ENCODE measurements at places on chromosomes 3 and 15.

DNA sequence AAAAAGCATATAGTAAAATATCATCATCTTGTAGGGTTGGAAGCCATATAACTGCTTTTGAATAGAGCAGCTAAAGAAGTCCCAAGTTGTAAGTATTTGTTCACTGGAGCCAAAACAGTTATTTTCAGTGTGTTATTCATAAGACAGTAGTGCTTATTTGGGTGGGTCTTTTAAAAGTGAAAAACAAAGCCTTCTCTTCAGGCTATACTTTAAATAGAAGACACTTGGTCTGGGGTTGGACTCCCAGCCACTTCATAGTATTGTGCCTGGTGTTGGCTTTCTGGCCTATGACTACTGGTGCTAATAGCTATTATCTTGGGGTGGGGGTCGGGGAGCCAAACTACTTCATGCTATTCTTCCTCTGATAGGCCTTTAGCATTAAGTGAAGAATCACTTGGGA, 135.2 kb downstream of the SLC25A26 start:
- no peak overlapping the region for H3K27ac ChIP-seq
- no peak overlapping the region for H3K4me3 ChIP-seq
- DNase-seq, result no peak
- no peaks in the 10 kb centered on the region for H3K4me1 ChIP-seq

GRCh38 chr15:45634432-45635190, at the start of gene SQOR:
SQOR (plus strand) TSS chr15:45635029; CDS start chr15:45658924, 23,895 bp downstream.
- H3K27ac ChIP-seq, result peak within 1 kb of the TSS; percentile 94
- H3K4me1 ChIP-seq, result peaks cover 31% of the 10 kb centered on the region
- H3K27me3 ChIP-seq, result no peaks in the 10 kb centered on the region
- no peaks in the 10 kb centered on the region for H3K36me3 ChIP-seq
- DNase-seq, result peak; percentile 46

DNA sequence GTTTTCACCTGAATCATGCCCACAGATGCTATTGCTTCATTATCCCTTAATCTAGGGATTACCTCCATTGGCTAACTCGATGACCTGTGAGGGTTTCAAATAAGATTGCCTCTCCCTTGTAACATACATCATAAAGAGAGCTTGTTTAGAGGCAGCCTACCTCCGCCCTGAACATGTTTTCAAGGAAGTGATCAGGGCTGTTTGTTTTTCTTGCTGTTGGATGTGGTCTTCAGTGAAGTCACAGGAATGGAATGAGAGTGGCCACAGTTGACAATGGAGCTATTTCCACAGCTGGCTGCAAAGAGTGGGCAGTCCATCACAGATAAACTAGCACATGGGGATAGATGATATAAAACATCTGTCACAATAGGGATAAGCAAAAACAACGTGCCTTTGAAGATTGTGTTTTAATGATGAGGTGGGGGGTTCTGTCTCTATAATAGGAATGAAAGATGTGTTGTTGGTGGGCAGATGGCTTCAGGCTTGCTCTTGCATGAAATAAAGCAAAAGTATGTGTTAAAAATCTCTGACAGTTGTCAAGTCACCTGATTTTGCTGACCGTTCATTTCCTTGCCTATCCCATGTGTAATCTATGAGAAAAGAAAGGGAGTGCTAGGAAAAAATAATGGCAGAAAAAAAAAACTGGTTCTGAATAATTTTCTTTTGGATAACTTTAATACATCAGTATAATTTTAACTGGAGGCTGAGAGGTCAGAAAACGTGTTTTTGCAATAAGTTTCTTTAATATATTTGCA, 642.3 kb downstream of the RBMS3 start:
- DNase-seq, result no peak
- H3K36me3 ChIP-seq, result no peaks in the 10 kb centered on the region
- H3K4me1 ChIP-seq, result peaks cover 29% of the 10 kb centered on the region

DNA sequence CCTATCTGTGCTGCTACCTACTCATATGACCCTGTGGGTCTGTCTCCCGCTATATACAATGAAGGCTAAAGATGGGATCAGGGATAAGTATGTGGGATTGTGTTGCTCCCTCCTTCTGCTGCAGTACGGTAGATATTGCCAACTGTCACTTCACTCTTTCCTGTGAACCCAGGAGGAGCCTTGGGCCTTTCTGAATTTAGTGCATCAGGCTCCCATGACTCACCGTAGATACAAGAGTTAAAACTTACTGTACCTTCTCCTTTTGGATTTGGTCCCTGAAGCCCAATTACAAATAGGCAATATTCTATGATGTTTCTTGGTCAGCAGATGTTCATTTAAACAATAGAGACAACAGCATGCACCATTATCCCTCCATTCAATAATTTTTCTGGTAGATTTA, 27.4 kb downstream of the MITF start:
- no peaks in the 10 kb centered on the region for H3K27me3 ChIP-seq
- DNase-seq, result no peak
- H3K27ac ChIP-seq, result no peak overlapping the region
- H3K4me3 ChIP-seq, result no peak overlapping the region
- no peaks in the 10 kb centered on the region for H3K36me3 ChIP-seq
- H3K4me1 ChIP-seq, result peaks cover 47% of the 10 kb centered on the region

- peaks cover 12% of the 10 kb centered on the region for H3K4me1 ChIP-seq
- H3K36me3 ChIP-seq, result no peaks in the 10 kb centered on the region
- no peak overlapping the region for H3K27ac ChIP-seq
Measured at GRCh38 chr3:131540821-131541220, 38.0 kb upstream of the MRPL3 start.

DNA sequence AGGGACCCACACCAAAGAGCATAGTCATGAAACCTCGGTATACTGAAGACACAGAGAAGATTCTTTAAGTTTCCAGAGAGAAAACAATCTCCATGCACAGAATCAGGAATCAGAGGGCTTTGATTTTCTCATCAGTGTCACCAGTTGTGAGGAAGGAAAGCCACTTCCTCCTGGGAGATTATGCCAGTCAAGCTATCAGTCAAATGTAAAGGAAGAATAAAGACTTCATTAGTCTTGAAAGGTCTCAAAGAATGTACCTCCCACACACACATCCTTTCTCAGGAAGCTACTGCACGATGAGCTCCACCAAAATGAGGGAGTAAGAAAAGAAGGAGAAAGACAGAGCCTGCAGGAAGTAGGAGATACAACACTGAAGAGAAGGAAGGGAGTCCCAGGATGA, 486.3 kb downstream of the SHQ1 start:
- DNase-seq, result no peak
- no peaks in the 10 kb centered on the region for H3K36me3 ChIP-seq
- no peak overlapping the region for H3K27ac ChIP-seq
- no peak overlapping the region for H3K4me3 ChIP-seq

DNA sequence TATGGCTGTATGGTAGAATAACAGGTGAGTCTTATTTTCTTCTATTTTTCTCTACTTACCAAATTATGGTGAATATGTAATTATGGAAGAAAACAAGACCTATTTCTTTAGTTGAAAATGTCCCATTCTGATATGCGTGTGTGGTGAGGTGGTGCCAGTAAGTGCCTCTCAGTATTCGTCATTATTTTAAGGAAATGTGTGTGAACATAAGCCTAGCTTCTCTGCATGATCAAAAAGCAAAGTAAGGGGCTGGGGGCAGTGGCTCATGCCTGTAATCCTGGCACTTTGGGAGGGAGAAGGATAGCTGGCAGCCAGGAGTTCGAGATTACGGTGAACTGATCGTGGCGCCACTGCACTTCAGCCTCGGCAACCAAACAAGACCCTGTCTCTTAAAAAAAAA, 26.0 kb downstream of the LARS2 start:
- DNase-seq, result no peak
- peaks cover 8% of the 10 kb centered on the region for H3K36me3 ChIP-seq
- H3K4me1 ChIP-seq, result peaks cover 15% of the 10 kb centered on the region

DNA sequence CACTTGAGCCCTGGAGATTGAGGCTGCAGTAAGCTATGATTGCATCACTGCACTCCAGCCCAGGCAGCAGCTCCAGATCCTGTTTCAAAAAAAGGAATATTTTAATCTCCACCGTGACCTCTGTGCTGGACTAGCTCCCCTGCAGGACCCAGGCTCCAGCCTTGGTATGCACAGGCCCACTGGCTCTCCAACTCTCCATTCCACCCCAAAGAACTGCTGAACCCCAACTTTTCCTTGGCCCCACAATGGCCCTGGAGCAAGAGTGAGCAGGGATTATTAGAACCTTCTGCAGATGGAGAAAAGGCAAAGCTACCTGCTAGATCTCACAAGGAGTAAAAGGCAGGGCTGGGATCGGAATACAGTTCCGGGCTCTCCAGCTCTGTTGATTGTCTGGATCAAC, 32.8 kb upstream of the SFMBT1 start:
- DNase-seq, result no peak
- no peaks in the 10 kb centered on the region for H3K4me1 ChIP-seq
- no peaks in the 10 kb centered on the region for H3K36me3 ChIP-seq
- no peaks in the 10 kb centered on the region for H3K27me3 ChIP-seq
- H3K27ac ChIP-seq, result no peak overlapping the region

DNA sequence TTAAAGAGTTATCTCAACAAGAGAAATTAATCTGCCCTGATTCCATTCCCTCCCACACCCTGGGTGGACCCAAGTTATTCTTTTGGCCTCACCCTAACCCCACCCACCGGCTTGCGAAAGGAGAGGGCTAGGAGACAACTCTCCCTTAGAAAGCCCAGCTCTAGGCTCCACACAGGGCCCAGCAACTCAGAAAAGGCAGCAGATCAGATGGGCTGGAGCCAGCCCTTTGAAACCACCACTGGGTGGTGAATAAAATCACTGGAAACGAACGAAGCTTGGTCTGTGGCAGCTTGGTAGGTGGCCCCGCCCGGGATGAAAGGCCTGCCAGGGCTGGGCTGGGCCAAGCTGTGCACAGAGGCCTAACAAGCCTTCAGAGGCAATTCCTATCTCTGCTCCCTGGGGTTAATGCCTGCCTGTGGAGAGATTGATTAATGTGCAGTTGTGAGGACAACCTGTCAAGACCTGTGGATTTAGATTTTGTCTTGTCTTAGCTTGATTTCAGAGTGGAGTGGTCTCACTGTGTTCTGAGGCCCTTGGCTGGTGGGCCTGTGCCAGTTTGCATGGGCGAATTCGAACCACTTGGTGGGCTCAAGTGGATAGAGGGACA, 38.8 kb downstream of the BHLHE40 start:
- no peaks in the 10 kb centered on the region for H3K27me3 ChIP-seq
- H3K27ac ChIP-seq, result peak overlapping the region; percentile 57
- DNase-seq, result peak; percentile 28
- H3K36me3 ChIP-seq, result no peaks in the 10 kb centered on the region
- no peak overlapping the region for H3K4me3 ChIP-seq

GRCh38 chr15:53031469-53031868, 241.3 kb upstream of the ONECUT1 start:
- H3K27ac ChIP-seq, result no peak overlapping the region
- no peaks in the 10 kb centered on the region for H3K36me3 ChIP-seq
- H3K4me3 ChIP-seq, result no peak overlapping the region
- DNase-seq, result no peak
- no peaks in the 10 kb centered on the region for H3K4me1 ChIP-seq

DNA sequence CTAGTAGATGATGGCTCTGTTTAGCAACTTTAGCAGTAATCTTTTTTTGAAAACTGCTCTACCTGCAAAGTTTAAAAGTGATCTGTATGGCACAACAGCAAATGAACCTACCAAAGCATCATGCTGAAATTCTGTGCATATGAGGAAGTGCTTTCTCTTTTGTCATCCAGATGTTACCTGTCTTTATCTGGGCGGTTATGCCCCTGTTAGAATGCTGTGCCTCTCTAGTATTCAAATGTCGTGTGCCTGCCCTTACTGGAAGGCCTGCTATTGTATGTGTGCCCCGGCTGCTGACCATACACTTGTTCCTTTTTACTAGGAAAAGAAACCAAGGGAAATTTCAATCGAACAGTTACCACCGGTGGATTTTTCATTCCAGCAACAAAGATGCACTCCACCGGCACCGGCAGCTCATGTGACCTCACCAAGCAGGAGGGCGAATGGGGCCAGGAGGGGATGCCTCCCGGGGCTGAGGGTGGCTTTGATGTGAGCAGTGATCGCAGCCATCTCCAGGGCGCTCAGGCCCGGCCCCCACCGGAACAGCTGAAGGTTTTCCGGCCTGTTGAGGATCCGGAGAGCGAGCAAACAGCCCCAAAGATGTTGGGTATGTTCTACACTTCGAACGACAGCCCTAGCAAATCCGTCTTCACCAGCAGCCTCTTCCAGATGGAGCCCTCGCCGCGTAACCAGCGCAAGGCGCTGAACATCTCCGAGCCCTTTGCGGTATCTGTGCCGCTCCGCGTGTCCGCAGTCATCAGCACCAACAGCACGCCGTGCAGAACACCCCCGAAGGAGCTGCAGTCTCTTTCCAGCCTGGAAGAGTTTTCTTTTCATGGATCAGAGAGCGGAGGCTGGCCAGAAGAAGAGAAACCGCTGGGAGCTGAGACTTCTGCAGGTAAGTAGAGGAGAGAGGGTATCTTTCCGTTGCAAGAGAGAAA, 61.6 kb downstream of the TMEM39A start:
- DNase-seq, result no peak
- no peak overlapping the region for H3K4me3 ChIP-seq
- H3K27ac ChIP-seq, result no peak overlapping the region
- no peaks in the 10 kb centered on the region for H3K27me3 ChIP-seq

- no peaks in the 10 kb centered on the region for H3K27me3 ChIP-seq
- no peaks in the 10 kb centered on the region for H3K4me1 ChIP-seq
- DNase-seq, result no peak
- no peak overlapping the region for H3K4me3 ChIP-seq
Measured at GRCh38 chr15:89566181-89566580, 9.1 kb upstream of the TICRR start.

- no peaks in the 10 kb centered on the region for H3K36me3 ChIP-seq
- H3K27me3 ChIP-seq, result no peaks in the 10 kb centered on the region
- no peak for DNase-seq
- no peak overlapping the region for H3K4me3 ChIP-seq
- no peaks in the 10 kb centered on the region for H3K4me1 ChIP-seq
- H3K27ac ChIP-seq, result no peak overlapping the region
Measured at GRCh38 chr3:19877656-19878055, 56.4 kb downstream of the EFHB start.

GRCh38 chr3:106326941-106327695, 458.3 kb upstream of the CBLB start:
- no peaks in the 10 kb centered on the region for H3K4me1 ChIP-seq
- no peak overlapping the region for H3K27ac ChIP-seq
- no peak for DNase-seq
- H3K36me3 ChIP-seq, result no peaks in the 10 kb centered on the region
- no peaks in the 10 kb centered on the region for H3K27me3 ChIP-seq

- no peaks in the 10 kb centered on the region for H3K36me3 ChIP-seq
- no peaks in the 10 kb centered on the region for H3K27me3 ChIP-seq
- H3K27ac ChIP-seq, result no peak overlapping the region
- no peaks in the 10 kb centered on the region for H3K4me1 ChIP-seq
Measured at GRCh38 chr3:12395349-12396012, 88.8 kb upstream of the TSEN2 start.

GRCh38 chr3:185880600-185880999, 55.8 kb upstream of the IGF2BP2 start:
- H3K27ac ChIP-seq, result no peak overlapping the region
- no peaks in the 10 kb centered on the region for H3K27me3 ChIP-seq
- no peak for DNase-seq
- H3K4me1 ChIP-seq, result no peaks in the 10 kb centered on the region
- H3K4me3 ChIP-seq, result no peak overlapping the region
